Adipocyte (in vitro differentiated cells): ENCODE measurements at places on chromosomes 5 and 9.

DNA sequence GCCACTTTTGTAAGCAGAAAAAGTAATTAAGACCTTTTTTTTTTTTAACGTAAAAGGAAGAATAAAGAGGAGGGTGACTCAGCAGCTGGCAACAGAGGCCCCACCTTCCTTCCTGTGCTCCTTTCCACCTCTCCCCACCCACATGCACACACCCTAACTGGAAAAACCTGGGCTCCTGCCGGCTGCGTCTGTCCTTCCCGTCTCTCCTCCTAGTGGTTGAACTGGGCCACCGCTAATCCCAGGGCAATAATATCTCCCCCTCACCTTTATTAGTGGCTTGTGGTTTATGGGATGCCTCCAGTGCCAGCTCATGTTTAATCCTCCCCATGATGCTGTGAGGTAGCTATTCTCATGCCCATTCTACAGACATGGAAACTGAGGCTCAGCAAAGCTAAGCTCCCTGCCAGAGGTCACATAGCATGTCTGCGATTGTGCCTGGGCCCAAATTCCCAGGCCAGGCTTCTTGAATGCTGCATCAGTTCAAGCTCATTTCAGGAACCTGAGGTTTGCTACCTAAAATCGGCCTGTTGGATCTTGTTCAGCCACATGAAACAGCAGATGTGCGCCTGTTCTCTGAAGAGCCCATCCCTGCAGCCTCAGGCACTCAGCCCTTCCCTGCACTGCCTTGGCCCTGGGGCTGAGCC is 60.9 kb upstream of the IL17B start:
- no peak for DNase-seq

- peak; percentile 90 for DNase-seq
Measured at GRCh38 chr9:122206118-122207046, 22.4 kb downstream of the LHX6 start.

- DNase-seq: no peak
Measured at GRCh38 chr5:68661237-68661636, 432.6 kb upstream of the SLC30A5 start.

DNA sequence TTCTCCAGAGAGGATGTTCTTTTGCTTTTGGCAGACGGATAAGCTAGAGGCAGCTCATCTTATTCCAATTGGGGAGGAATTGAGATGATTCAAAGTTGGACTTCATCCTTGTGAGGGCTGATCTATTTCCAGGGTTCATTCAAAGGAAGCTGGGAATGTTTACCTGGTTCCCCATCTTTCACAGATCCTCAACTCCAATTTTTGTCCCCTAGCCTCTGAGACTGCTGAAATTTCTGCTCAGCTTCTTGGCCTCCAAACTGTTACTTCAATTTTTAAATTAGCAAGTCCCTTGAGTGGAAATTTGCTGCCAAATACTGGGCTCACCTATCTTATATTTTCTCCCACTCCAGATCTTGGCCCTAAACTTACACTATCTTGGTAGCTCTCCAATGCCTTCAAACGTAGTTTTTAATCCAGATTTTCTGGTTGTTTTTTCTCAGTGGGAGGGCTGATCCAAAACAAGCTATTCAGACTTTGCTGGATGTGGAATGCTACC is 93.9 kb upstream of the NEK6 start:
- DNase-seq: no peak

DNA sequence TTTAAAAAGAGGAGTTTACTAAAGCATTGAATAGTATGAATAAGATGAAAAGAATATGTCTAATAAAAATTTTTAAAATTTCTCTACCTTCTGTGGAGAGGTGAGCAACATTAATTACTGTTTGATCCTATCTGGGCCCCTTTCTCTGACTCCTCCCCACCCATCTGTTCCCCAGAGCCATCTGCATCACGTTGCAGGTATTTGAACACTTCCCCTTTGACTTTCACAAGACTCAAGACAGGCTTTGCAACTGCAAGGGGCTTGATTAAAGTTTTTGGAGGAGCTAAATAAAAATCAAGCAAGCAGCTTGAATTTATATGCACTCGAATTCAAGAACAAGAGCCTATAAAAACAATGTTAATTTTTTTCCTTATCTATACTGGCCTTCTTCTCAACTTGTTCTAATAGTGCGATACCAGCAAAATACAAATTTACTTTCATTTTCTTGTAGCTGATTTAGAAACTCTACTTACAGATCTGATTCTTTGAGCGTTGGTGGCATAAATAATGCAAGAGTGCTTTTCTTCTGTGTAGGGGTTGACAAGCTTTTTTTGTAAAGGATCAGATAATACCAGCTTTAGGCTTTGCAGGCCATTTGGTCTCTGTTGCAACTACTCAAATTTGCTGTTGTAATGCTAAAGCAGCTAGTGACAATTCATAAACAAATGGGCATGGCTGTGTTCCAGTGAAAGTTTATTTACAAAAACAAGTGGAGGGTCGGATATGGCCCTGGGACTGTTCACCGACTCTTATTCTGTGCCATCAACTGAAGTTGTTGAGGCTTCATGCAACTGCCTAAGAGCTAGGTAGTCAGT is 21.2 kb downstream of the TXNDC8 start:
- DNase-seq: peak; percentile 14

- DNase-seq: no peak
Measured at GRCh38 chr5:103910786-103911185, 348.2 kb upstream of the NUDT12 start.

DNA sequence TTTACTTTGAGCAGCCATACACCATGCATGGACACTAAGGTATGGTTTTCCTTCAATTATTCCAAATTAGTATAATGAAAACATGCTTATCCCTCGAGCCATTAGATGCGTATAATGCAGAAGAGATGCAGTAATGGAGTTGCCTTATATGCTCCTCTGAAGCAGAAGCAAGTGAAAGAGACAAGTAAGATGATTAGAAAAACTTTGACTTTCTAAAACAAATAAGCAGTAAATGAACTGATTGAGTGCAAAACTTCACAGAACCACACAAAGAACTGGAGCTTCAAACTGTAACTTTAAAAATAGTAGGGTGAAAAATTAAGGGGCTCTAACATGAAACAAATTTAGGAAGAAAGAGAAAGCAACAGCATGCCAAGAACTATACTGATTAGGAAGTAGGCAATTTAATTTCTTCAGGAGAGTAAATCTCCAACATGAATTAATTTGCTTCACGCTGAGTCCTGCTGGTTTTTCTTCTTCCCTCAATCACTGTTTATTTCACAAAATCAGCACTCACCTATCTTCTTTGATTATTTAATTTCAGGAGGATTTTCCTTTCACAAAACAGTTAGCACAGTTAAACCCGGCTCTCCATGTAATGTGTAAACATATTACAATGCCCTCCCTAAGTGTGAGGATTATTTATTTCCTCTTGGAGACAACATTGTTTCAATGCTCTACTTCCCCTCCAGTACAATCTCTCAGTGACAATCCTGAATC is 90.3 kb upstream of the PAM start:
- DNase-seq: peak; percentile 14

DNA sequence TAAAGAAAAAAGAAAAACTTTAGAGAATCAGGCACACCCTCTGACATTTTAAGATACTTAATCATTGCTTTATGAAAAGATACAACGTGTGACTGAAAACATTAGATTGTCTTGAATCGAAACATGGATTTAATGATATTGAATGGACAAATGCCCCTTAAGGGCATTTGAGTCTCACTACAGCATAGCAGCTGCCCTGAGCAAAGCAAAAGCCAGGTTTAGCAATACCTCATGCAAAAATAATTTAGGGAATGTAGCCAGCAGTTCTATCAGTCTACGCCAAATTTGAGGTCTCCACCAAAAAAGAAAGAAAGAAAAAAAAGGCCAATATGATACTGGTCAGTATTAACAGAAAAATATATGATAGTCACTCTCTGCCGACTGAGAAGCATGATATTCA is 56.6 kb upstream of the LMNB1 start:
- no peak for DNase-seq

DNA sequence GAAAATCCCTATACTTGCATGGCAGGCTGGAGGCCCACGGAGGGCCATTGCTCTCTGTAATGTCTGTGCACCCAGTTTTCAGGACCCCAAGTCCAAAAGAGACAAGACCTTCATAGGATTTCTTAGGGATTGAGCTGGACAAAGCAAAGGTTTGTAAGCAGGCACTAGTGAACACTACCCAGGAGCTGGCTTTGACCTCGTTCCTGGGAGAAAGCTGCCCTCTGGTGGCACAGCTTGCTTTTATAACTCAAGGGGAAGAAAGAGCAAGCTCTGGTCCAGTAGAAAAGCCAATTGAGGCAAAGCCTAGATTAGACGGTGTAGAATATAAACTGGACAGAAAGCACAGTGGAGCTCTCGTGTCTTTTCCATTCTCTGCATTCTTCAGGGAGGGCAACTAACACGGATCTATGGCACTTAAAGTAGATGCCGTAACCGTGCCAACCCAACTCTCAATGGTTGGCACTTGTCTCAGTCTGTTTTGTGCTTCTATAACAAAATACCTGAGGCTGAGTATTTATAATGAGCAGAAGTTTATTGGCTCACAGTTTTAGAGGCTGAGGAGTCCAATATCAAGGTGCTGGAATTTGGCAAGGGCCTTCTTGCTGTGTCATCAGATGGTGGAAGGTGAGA is 7.9 kb downstream of the GABRP start:
- DNase-seq: peak; percentile 87

DNA sequence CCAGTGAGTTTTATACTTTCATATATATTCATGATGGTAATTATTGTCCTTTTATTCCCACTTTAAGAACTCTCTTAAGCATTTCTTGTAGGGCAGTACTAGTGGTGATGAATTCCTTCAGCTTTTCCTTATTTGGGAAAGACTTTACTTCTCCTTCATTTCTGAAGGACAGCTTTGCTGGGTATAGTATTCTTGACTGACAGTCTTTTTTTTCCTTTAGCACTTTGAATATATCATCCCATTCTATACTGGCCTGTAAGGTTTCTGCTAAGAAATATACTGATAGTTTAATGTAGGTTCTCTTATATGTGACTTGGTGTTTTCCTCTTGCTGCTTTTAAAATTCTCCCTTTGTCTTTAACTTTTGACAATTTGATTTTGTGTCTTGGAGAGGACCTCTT is 109.0 kb upstream of the FSTL4 start:
- no peak for DNase-seq

- peak; percentile 21 for DNase-seq
Measured at GRCh38 chr9:18786911-18787650, 245.9 kb downstream of the SAXO1 start.

DNA sequence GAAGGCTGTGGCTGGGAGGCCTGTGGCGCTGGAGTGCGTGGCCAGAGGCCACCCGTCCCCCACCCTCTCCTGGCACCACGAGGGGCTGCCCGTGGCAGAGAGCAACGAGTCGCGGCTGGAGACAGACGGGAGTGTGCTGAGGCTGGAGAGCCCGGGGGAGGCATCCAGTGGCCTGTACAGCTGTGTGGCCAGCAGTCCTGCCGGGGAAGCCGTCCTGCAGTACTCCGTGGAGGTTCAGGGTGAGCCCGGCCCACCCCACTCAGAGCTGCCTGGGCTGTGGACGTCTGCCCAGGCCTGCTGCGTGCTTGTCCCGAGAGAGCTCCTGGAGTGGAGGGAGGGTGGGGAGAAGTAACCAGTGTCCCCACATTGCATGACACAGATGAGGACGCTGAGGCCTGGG is 89.2 kb downstream of the HMCN2 start:
- no peak for DNase-seq

DNA sequence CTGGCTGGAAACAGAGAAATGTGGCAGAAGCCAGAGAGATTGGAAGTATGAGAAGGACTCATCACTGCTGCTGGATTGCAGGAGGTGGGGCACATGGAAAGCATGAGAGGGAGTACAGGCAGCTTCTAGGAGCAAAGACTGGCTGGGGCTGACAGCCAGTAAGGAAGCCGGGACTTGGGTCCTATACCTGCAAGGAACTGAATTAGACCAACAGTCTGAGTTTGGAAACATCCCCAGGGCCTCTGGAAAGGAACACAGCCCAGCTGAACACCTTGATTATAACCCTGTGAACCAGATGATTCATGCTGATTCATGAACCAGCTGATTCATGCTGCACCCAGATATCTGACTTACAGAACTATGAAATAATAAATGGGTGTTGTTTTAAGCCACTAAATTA is 93.4 kb downstream of the OSTF1 start:
- peak; percentile 4 for DNase-seq

- no peak for DNase-seq
Measured at GRCh38 chr9:87674565-87675299, 51.2 kb upstream of the CTSL start.
